ENCODE measurements at places on chromosomes 7 and 10.
A peak's percentile ranks its signal among the peaks of the same experiment; 100 is the strongest.

- no peak for DNase-seq
These were observed 144.5 kb upstream of the PTN start for GRCh38 chr7:137488038-137488437.

- DNase-seq = no peak
These were observed 15.4 kb downstream of the STAM start for GRCh38 chr10:17659365-17659764.

DNA sequence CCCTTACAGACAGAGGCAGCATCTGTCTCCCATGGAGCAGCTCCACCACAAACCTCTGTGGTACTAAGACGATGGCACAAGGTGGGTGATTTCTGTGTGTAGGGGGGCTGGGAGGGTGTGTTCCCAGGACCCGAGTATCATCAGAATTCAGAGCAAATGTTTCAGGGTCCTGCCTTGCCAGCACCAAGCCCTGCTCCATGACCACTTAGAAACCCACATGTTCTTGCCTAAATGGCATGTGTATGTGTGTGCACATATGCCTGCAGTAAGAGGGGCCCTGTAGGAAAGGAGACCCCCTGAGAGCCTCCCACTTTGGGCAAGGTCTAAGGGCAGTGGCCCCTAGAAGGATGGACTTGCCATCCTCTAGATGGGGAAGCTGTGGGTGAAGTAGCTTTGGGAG, 17.1 kb upstream of the MGMT start:
- DNase-seq = no peak

GRCh38 chr10:76540331-76540730, 1097.3 kb downstream of the KCNMA1 start:
- no peak for DNase-seq

- no peak for DNase-seq
These were observed 112.4 kb upstream of the PPP2R2D start for GRCh38 chr10:131788386-131788785.

- DNase-seq = peak; percentile 90
These were observed at the start of gene GNG11 for GRCh38 chr7:93921607-93922566. TSS of gene GNG11 (plus strand) at chr7:93921735. CDS start at chr7:93922138, 403 bp downstream.

DNA sequence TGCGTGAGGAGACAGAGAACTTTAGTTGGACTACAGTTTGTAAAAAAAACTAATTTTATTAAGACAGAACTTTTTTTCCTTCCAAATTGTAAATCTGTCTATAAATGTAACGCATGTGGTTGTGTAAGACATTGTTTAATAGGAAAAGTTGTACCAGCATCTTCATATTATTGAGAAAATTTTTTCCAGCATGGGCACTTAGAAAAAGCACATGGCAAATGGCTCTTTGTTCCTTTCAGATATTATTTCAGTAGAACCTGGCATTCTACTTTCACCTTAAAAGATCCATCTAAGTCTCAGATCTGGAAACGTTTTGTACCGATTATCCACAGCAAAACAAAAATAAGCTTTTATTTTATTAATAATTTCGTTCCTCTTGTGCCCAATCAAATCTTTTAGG, 43.2 kb downstream of the ZRANB1 start:
- no peak for DNase-seq

- no peak for DNase-seq
These were observed 13.5 kb downstream of the COBL start for GRCh38 chr7:51303142-51303525.

DNA sequence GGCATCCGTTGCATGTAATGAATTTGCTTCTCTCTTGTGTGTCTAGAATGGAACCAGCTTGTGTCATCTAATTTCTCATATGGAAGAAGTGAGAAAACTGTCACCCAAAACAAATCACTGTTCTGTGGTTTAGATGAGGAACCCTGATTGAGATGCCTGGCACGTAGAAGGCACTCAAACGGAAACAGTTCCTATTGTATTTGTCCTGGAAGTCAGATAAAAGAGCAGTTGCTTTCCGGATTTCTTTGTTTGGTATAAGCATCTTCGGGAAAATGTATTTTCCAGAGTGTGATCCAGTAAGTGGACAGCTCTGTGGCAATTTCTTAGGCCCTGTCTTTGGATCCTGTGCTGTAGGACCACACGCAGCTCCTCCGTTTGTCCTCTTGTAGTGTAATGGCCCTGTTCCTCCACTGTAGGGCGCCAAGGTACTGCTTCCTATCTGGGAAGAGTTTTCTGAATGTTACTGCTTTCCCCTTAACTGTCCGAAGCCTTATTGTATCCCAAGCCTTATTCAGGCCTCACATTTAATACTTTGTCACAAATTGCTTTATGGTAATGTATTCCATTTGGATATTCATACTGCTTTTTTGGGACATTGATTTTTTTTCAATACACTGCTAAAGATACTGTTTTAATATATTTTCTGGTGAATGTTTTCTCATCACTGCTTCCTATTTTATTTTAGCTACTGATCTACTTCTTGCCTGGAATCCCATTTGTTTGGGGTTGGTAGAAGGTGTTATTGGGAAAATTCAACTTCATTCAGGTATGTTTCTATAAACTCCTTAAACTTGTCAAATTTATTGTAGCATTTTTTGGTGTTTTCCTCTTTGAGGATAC, 24.8 kb downstream of the INPP5F start:
- peak; percentile 90 for DNase-seq

Measured in cardiac fibroblast (primary cell).